Central memory CD4-positive, alpha-beta T cell (primary cell): ENCODE measurements at places on chromosomes 1 and 21.

DNA sequence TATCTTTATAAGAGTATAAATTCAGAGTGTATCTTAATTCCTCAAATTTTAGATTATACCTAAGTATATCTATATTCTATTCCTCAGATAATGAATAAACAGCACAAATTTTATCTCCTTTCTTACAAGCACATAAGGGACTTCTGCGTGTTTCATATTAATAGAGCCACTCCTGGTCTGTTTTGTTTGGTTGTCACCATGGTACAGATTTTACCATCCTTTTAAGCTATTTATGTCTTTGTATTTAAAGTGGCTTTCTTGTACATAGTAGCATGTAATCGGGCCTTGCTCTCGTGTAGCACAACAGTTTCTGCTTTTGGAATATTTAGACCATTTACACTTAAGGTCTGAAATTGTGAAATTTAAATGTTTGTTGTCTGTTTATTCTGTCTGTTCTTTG is 52.6 kb upstream of the SLC35A3 start:
- no peak for DNase-seq

- no peak for DNase-seq
Observed at GRCh38 chr1:183143576-183144315, 42.3 kb upstream of the LAMC2 start.

- peak; percentile 48 for DNase-seq
Observed at GRCh38 chr1:15345705-15346345, 63.9 kb upstream of the EFHD2 start.

GRCh38 chr1:208203848-208204609 is 40.2 kb downstream of the PLXNA2 start:
- DNase-seq, result no peak

GRCh38 chr1:187310038-187310631 is 481.4 kb downstream of the PLA2G4A start:
- no peak for DNase-seq

DNA sequence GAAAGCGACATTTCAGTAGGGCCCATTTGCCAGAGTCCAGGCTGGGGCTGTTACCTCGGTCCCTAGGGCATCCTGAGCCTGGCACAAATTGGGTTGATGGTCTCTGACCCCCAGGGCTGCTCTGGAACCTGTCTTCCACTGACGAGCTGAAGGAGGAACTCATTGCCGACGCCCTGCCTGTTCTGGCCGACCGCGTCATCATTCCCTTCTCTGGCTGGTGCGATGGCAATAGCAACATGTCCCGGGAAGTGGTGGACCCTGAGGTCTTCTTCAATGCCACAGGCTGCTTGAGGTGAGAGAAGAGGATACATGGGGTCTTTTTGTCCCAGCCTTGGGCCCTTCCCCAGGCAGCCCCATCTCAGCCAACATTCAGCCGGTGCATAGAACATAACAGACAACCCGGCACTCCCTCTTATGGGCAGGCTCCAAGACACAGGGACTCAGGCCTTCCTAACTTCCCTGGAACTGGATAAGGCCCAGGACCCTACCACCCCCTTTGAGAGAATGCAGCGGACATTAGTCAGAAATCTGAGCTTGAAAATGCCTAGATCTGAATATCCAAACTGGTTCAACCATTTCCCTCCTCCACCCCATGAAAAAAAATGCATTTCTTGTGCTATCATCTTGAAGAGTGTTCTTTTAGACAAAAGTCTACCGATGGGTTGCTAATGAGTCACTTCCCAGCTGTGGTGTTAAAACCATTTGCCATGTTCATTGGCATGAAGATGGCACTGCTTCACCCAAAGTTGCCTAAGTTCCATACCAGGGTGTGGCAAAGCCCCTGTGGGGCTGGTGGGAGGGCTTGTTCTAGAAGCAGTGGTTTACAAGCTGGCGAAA is 35.4 kb downstream of the PKP1 start:
- no peak for DNase-seq

DNA sequence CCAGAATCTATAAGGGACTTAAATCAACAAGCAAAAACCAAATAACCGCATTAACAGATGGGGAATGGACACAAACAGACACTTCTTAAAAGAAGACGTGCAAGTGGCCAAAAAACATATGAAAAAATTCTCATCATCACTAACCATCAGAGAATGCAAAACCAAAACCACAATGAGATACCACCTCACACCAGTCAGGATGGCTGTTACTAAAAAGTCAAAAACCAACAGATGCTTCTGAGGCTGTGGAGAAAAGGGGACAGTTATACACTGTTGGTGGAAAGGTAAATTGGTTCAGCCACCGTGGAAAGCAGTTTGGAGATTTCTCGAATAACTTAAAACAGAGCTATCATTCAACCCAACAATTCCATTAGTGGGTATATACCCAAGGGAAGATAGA is 124.9 kb upstream of the OLIG2 start:
- DNase-seq, result no peak

DNA sequence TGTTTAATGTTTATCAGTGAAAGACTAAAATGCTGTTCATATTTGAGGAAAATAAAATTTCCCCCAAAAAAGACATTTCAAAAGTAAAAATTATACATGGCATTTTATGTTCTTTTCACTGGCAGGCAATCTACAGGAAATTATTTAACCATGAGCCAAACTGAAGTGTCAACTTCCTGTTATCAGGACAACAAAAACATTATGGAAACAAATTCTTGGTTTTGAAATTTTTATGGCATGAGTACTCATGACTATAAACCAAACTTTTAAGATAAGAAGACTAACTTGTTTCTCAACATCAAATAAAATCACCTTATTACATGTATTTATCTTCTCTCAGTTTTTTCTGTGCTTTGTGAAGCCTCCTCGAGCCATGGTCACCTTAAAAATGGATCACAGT is 698.6 kb downstream of the LTN1 start:
- DNase-seq, result no peak

DNA sequence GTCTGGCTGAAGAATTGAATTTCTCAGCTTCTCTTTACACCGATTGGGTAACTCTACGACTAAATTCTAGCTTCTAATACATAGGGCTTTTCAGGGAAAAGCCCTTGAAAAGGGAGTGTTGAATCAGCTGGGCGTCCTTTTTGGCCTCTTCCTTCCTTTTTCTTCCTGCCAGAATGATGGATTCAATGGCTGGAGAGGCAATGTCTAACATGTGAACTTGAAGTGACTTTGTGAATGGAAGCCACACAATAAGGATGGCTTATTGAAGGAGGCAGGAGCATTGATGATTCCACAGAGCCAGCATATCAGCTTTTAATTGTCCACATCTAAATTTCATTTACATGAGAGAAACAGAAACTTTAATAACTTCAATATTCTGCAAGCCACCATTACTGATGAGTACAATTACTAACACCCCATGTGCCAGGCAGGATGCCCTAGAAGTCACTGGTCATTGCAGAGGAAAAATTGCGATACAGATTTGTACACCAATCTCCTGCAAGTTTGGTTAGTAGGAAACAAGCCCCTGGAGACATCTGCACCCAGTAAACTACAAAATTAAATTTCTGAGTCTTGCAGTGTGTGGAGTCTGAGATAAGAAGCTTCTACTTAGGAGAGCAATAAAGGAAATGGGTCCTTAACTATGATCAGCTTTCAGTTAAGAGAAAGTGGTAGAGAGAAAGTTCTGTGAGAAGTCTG is 56.1 kb downstream of the STYXL2 start:
- no peak for DNase-seq

DNA sequence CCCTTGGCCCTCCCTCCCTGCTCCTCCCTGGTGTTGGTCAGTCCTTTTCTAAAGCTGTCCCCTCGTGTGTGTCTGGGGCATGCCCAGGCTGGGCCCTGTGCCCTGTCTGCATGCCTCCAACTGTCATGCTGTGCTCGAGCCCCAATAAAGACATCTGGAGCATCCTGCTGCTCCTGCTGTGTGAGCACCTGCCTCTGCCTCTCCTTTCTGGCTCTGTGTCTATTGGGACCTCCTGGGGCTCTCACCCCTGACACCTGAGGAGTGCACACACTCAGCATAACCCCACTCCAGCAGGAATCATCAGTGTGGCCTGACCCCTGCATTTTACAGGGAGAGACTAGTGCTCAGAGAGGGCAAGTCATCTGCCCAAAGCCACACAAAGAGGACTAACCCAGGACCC is 23.7 kb downstream of the KCNC4 start:
- DNase-seq, result no peak

- DNase-seq, result no peak
Observed at GRCh38 chr1:163056831-163057230, 12.3 kb upstream of the RGS4 start.

- no peak for DNase-seq
Observed at GRCh38 chr1:242147096-242147976, 148.4 kb upstream of the MAP1LC3C start.

DNA sequence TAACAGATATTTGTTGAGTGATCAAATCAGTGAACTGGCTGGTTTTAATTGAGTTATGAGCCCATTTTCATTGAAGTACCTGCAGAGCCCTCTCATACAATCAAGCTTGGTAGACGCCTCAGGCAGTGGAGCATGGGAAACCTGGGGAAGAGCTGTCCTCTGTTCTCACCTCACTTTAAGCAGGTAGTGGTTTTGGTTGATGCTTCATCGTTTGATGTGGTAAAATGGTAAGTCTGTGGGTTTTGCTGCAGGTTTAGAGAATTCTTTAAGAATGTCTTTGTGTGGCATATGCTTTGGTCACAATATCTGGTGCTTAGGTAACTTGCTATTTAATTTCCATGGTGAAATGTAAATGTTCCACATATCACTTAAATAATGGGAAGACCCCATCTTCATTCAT is 10.0 kb downstream of the LAMC1 start:
- peak; percentile 55 for DNase-seq

DNA sequence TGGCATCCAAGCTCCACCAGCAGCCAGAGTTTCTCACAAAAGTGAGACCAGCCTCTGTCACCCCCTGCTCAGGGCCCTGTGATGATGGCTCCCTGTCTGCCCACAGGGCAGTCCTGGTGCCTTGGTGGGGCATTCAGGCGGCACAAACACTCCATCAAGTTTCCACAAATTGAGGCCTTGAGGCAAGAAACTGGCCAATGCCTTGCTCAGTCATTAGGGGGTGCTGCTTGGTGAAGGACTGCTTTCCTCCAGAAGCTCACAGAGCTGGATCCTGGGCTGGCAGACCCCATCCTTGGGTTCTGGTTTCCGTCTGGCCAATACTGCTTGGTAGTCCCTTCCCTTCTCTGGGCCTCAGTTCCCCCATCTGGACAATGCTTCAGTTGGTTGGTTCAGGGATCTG is 12.5 kb upstream of the AHDC1 start:
- no peak for DNase-seq

- DNase-seq, result no peak
Observed at GRCh38 chr1:190119683-190120082, 358.0 kb downstream of the BRINP3 start.

GRCh38 chr1:151668090-151668489 is 48.5 kb downstream of the CELF3 start:
- no peak for DNase-seq

DNA sequence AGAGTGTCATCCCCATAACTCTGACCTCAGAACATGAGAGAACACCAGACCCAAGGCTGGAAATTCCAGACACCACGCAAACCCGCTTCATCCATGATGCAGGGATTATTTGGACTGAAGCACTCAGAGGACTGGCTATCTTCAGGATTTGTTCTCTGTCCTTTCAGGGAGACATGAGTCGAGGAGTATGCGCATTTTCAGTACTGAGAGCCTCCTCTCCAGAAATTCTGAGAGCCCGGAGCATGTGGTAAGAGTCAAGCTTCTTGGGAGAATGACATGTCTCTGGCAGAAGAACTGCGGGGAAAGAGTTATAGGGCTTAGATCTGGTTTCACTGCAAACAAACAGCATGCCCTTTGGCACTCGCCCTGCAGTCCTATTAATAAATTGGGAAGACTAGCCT is 6.9 kb downstream of the LAX1 start:
- DNase-seq, result no peak

GRCh38 chr1:112316254-112316913 is 79.6 kb upstream of the CTTNBP2NL start:
- no peak for DNase-seq

DNA sequence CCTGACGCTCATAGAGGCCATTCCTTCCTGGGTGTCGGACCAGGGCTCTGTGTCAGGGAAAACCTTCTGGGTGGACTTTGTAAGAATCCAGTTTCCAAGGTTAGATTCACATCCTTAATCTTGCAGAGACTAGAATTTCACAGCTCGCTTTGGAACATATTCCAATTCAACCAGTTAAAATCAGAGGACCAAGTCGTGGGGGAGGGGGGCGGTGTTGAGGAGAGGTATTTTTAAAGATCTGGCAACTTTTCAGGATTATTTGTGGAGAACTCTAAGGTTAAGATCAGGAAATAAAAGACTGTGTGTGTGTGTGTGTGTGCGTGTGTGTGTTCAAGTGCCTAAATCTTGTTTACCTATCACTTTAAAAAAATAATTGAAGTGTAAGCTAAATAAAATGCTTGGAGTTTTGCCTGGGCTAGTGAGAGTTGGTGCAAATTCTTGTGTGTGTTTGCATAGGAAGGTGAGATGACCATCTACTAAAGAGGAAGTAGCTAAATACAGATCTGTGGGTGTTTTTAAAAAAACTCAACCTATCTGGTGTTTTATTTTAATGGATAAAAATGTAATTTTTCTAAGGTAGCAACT is 21.8 kb downstream of the TENT5C start:
- no peak for DNase-seq

GRCh38 chr21:40255518-40256444 is 388.5 kb downstream of the PCP4 start:
- no peak for DNase-seq

GRCh38 chr1:243267471-243267880 is 11.6 kb downstream of the SDCCAG8 start:
- DNase-seq, result no peak

- DNase-seq, result no peak
Observed at GRCh38 chr1:213409971-213410370, 358.9 kb downstream of the RPS6KC1 start.

DNA sequence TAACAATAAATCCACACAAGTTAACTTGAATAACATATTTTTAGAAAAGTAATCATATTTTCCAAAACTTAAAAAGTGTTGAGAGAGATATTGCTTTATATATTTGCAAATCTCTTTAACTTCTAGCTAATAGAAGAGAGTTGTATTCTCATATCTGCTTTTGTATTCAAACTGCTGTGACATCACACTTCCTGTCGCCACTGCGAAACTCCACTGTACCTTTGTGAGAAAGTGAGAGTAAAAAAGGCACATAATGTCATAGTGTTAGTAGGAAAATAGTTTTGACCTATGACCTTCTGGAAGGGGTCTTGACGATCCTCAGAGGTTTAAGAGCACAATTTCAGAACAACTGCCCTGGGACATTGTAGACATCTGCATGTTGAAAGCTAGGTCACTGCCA is 21.6 kb downstream of the AK5 start:
- DNase-seq, result no peak

GRCh38 chr1:61223140-61223539 is 140.8 kb downstream of the NFIA start:
- DNase-seq, result no peak

DNA sequence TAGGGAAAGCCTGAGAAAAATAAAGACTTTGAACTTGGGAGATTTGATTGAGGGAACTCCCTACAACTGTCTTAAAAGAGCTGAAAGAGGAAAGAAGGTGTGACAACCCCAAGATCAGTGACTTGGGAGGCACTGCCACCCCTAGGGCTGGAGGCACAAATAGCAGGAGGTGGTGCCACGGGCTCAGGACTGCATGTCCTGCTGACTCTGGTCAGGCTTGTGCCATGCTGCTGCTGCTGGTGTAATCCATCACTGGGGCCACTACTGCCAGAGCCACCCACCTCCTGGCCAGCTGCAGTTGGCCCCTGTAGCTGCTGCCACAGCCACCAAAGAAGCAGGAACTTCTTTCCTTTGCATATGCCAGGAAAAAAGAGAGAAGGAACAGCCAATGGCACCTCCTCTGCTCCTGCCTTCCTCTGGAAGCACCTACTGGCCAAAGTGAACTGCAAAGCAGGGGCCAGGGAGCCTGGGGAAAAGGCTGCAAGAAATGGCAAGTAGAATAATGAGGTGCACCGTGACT is 730.3 kb downstream of the PTPRU start:
- DNase-seq, result no peak
